8988T (cell line): ENCODE measurements at places on chromosomes 6 and 20.
A peak's percentile ranks its signal among the peaks of the same experiment; 100 is the strongest.

GRCh38 chr6:28982476-28983266, 22.4 kb downstream of the ZNF311 start:
- DNase-seq: no peak

DNA sequence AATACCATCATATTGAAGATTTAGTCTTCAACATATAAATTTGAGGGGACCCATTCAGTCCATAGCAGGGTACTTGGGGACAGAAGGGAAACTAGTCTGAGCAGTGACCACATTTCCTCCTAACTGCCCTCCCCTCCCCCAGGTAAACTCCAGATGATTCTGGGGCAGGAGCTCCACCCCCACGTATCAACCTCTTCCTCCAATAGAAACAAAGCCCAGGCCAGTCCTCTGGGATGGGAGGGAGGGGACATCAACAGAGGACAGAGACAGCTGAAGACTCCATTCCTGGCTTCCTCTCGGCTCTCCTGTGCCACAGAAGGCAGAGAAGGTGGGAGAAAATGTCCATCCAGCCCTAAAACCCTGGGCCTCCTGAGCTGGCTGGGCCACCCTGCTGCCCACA, 85.0 kb upstream of the TOP1 start:
- DNase-seq: no peak

DNA sequence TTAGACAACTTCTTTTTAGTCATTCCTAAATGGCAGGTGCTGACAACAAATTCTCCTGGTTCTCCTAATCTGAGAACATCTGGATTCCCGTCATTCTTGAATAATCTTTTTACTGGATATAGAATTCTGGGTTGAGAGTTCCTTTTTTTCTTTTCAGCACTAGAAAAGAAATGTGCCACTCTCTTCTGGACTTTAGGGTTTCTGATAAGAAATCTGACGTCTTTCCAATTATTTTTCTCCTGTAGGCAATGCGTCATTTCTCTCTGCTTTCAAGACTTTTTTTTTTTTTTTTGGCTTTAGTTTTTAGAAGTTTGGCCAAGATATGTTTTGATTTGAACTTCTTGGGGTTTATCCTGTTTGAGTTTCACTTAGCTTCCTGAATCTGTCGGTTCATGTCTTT, 66.1 kb upstream of the RNF24 start:
- DNase-seq: no peak

- no peak for DNase-seq
Measured at GRCh38 chr20:11716239-11716944, 201.3 kb upstream of the BTBD3 start.

DNA sequence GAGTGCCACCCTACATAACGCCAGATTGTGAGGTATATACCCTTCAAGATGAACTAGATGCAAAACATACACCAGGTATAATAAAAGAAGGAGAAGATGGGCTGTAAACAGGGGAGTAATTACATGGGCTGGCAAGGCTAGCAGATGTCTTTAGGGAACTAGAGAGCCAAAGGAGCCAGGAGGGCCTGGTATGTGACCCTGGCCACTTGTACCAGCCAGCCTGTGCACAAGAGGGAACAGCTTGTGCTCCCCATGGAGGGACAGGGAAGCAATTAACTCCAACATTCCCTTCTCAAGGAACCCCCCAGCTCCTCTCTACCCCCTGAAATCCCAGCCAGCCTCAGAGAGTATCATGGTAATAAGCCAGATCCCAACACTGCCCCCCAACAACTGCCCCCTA, 139.9 kb downstream of the HIVEP2 start:
- DNase-seq: no peak

DNA sequence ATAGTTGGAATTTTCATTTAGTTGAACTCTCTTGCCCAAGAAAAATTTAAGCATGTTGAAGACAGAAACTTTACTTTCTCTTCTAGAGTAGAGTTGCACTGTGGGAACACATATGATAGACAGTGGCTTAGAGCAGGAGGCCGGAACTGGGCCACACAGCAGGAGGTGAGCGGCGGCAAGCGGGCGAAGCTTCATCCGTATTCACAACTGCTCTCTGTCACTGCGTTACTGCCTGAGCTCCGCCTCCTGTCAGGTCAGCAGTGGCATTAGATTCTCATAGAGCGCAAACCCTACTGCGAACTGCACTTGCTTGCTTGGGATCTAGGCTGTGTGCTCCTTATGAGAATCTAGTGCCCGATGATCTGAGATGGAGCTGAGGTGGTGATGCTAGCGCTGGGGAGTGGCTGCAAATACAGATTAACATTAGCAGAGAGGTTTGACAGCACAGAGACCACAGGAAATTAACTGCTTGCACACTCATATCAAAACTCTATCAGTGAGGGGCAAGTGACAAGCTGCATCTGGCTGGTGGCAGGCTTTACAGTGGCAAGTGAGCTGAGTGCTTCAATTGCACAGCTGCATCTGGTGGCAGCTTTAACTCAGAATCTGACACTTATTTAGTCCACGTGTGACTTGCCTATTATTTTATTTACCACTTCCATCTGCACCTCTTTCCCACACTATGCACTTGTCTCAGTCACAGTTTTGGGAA, 174.9 kb upstream of the C6orf118 start:
- DNase-seq: no peak

GRCh38 chr6:36443471-36444428, 950 bp downstream of the KCTD20 start:
- peak; percentile 52 for DNase-seq
